ENCODE measurements at places on chromosomes 2 and 18.
A peak's percentile ranks its signal among the peaks of the same experiment; 100 is the strongest.

DNA sequence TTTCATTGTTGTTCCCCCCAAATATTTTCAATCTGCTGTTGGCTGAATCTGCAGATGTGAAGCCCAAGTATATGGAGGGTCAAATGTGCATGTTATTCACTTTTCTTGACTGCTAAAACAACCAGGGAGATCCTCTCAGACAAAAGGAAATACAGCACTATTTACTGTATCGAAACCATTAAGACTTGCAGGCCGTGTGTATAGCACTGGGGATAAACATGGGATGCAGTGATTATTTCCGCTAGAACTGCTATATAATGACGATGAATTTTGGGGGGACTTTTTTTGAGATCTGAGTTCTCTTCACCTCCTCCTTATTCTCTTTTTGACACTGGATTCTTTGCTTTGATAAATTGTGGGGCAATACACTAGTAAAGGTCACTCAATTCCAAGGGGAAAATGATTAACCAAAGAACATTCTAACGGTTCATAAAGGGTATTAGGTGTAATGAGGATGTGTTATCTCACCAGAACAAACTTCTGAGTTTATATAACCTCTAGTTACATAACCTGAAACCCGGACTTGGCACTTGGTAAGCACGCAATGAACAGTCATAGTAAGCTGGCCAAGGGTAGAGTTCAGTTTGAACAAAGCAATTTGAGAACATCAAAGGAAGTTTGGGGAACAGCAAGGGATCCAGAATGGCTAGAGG lies 3.5 kb upstream of the UGT1A1 start:
- no peak for DNase-seq

DNA sequence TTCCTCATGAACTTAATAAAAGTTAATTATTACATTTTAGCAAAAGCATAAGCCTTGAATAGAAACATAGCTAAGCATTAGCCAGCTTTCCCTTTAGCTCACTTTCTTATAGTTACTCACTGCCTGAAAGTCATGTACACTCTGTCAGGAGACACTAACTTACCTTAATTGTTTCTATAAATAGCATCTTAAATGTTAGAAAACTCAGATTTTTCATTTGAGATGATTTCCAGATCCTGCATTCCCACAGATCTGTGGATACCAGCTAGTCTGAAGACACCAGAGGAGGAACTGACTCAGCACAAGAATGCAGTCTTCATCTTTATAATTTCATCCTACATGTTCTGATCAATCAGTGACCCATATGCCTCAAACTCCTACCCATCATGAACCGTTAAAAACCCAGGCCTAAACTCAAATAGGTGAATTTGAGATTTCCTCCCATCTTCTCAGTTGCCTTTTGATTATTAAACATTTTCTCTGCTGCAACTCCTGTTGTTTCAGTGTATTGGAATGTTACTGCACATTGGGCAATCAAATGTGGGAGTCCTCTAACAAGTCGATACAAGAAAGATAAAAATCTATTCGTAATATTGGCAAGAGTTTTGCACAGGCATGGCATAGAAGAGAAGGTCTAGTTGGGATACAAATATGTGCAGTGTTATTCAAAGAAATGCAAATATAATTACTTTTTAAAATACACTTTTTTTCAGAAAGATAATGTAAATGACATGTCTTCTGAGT lies 857.4 kb upstream of the CDH2 start:
- DNase-seq, result no peak

GRCh38 chr18:525036-525797 lies 24.7 kb upstream of the COLEC12 start:
- no peak for DNase-seq

DNA sequence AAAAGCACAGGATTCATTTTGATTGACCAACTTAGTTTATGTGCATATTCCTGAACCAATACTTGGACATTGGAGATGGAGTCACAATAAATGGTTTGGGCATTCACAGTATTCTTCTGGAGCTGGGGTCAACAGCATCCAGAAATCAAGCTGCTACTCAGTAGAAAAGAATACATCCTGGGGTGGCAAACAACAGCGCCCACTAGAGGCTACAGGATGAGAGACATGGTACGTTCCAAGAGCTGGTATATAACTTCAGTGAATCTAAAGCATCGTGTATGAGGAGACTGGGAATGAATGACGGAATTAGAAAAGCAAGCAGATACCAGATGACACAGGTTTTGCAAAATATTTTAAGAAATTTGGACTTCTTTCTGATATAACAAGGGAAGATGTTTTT lies 142.9 kb upstream of the FIGN start:
- DNase-seq, result no peak

DNA sequence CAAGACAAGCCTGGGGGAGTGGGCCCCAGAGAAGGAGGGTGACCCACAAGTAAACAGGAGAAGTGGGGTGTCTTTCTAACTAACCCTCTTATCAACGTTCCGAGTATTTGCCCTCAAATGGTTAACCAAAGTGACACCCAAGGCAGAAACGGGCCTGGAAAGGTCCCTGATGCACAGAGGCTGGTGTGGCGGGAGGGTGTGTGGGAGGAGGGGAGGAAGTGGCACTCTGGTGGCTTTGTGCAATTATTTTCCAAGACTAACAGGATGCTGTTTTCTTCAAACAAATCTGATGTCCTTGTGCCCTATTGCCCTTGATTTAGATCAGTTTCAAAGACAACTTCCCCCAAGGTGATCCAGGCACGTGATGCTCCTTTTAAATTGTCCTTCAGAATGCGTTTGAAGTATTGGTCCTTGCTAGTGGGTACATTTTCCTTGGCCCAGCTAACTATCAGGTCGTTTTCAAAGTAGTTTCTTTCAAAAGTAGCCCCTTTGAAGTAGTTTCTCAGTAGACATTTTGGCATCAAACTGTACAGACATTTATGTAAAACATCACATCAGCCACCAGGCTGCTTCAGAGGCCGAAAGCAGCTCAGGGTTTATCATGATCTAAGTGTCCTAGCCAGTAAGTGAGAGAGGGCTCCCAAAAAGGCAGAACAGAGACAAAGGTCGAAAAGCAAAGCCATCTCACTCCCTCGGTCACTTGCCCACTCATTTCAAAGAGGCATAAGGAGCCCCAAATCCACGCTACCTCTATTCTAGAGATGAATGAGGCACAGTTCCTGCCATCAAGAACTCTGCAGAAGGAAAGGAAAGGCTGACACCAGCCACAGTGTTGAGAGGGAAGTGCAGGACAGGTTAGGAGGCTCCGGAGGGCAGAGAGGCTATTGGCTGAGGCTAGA lies 371.1 kb upstream of the ID2 start:
- peak; percentile 77 for DNase-seq

DNA sequence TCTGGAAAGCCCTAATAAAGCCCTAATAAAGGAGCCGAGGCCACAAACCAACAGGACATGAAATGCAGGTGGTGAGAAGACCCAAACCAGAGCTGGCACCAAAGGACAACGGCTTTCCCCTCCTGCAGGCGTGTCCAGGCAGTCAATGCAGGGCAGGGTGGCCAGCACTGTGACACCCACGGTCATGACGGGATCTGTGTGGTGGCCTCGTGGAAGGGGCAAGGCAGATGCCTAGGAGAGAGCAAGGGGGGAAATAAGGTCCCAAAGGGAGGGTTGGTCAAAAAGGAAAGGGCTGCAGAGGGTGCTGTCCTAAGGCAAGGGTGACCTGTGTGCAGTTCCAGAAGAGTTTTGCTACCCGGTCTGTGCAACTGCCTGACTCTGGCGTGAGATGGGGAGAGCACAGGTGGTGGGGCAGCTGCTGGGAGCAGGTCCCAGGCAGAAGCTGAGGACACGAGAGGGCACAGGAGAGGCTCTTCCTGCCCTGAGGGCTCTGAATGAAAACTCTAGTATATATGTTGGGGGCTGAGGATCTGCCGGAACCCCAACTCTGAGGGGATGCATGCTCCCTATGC lies 156.7 kb downstream of the TPO start:
- DNase-seq, result no peak

- peak; percentile 87 for DNase-seq
These were observed 1.0 kb upstream of the NFATC1 start for GRCh38 chr18:79394534-79395307.

DNA sequence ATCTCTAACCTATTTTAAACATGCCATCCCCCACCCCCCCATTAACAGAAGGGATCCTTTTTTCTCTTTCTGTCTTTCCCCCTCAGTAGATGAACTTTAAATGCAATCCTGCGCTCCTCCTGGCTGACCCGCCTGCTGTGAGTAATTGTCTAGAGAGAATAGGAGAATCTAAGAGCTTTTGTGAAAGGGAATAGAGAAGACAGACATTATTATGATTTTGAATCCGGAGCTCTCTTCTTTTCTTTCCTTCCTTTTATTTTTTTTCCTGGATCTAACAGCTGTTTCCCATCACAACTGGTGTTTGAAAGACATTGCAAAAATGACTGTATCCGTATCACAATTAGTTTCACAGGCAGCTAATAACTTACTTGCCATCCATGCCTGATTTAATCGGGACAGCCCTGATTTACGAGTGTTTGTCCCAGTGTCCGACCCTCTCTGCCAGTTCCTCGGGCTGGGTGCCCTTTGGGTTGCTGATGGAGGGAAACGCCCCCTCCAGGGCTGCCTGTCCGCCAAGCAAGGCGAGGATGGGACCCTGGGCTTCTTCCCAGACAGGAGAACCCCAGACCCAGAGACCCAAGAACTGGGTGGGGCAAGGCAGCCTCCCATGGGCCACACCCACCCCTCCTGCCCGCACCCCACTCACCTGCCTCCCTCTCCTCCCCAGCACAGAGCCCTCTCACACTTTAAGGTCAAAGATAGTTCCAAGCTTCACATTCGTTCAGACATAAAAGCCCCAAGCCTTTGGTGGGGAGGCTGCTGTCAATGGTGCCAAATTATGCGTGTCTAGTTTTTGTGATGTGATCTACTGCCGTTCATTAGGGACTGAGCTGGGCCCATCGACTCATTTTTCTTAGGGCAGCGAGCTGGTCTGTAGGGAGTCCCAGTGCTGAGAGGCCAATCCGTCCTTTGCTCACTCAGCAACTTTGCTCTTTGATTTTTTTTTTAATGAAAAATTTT lies 231.7 kb downstream of the ZNF516 start:
- no peak for DNase-seq

- no peak for DNase-seq
These were observed 12.0 kb downstream of the NPPC start for GRCh38 chr2:231914077-231914690.

- peak; percentile 62 for DNase-seq
These were observed 19.6 kb upstream of the NDUFV2 start for GRCh38 chr18:9082711-9083510.

Measured in activated CD8-positive, alpha-beta memory T cell treated with anti-CD3 and anti-CD28 coated beads for 24 hours (primary cell).